ENCODE measurements at places on chromosomes 6 and 20.

DNA sequence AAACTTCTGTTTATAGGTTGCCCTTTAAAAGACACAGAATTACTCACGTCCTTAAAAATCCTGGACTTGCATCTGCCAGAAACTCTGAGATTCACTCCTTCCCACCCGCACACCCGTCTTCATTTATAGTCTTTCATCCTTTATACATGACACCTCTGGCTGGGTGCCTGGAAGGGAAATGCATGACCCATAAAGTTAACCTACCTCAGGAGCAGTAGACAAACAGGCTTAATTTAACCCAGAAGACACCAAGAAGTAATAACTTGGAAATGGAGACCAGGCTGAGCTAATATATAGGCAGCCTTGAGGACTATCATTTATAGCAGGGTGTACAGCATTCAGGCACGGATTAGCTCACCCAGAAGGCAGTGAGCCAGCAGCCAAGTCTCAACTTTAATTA is 429.0 kb upstream of the NRSN1 start:
- H3K36me3 ChIP-seq = no peaks in the 10 kb centered on the region
- no peaks in the 10 kb centered on the region for H3K4me1 ChIP-seq
- H3K27ac ChIP-seq = no peak overlapping the region
- no peak overlapping the region for H3K4me3 ChIP-seq
- no peak for DNase-seq

- H3K4me3 ChIP-seq = no peak overlapping the region
- H3K4me1 ChIP-seq = no peaks in the 10 kb centered on the region
- H3K27ac ChIP-seq = no peak overlapping the region
- no peaks in the 10 kb centered on the region for H3K36me3 ChIP-seq
Measured at GRCh38 chr6:167515873-167516507, 191.1 kb downstream of the TTLL2 start.

DNA sequence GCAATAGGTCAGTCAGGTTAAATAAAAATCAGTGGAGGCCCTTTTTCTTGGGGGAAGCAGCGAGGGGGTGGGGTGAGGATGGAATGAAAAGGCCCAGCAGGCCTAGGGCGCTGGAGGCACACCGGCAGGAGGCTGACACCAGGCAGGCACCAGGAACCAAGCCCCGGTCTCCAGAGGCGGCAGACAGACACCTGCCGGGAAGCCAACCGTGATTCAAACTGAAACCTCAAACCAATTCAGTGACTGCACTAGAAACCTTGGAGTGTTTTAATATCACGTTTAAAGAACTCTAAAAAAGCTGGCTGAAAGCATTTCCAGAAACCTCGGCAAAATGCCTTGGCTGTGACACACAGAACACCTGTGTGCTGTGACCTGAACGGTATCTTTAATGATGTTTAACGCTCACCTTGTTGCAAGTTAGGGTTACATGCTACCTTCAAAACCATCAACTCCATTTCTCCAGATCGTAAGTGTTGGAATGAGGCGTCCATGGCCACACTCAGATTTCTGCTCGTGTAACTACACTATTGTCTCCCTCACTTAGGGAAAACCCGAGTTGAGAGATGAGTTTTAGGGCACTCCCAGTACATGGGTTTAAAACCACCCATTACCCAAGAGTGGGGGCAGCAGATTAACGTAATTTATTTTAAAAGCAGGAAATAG is 27.2 kb downstream of the DIDO1 start:
- DNase-seq = no peak
- H3K27ac ChIP-seq = no peak overlapping the region
- no peaks in the 10 kb centered on the region for H3K27me3 ChIP-seq
- peaks cover 24% of the 10 kb centered on the region for H3K4me1 ChIP-seq
- peaks cover 40% of the 10 kb centered on the region for H3K36me3 ChIP-seq

GRCh38 chr20:17709361-17710293 is 9.9 kb downstream of the BANF2 start:
- no peaks in the 10 kb centered on the region for H3K27me3 ChIP-seq
- H3K27ac ChIP-seq = no peak overlapping the region
- H3K4me3 ChIP-seq = no peak overlapping the region

GRCh38 chr6:33173535-33174180 is 18.6 kb downstream of the COL11A2 start:
- H3K36me3 ChIP-seq = no peaks in the 10 kb centered on the region
- no peak for DNase-seq
- H3K4me1 ChIP-seq = no peaks in the 10 kb centered on the region
- H3K27me3 ChIP-seq = no peaks in the 10 kb centered on the region

- no peak for DNase-seq
- H3K4me1 ChIP-seq = peaks cover 10% of the 10 kb centered on the region
- no peak overlapping the region for H3K27ac ChIP-seq
Measured at GRCh38 chr20:34581341-34582184, 23.0 kb downstream of the MAP1LC3A start.

- no peak for DNase-seq
- H3K27me3 ChIP-seq = no peaks in the 10 kb centered on the region
- no peak overlapping the region for H3K27ac ChIP-seq
- no peak overlapping the region for H3K4me3 ChIP-seq
Measured at GRCh38 chr6:92589996-92590395, 829.4 kb downstream of the EPHA7 start.

DNA sequence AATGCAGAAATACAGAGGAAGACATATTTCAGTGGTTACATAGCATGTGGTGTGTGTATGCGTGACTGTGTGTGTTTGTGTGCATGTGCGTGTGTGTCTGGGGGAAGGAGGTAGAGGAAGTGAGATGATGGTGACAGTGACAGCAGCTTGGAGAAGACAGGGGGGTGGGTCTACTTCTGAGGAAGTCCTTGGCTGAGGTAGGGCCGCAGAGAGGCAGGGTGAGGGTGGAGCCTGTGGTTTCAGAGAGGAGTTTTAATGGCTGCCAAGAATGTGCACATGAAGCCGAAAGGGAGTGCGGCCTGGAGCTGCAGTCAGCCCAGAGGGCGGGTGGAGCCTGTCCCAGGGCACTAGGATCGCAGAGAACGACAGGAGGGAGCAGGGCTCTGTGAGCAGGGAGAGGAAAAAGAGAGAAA is 22.7 kb upstream of the RNF24 start:
- peaks cover 21% of the 10 kb centered on the region for H3K4me1 ChIP-seq
- peak; percentile 51 for DNase-seq
- no peaks in the 10 kb centered on the region for H3K36me3 ChIP-seq
- H3K27ac ChIP-seq = peak overlapping the region; percentile 52
- H3K27me3 ChIP-seq = no peaks in the 10 kb centered on the region
- peak overlapping the region; percentile 57 for H3K4me3 ChIP-seq

DNA sequence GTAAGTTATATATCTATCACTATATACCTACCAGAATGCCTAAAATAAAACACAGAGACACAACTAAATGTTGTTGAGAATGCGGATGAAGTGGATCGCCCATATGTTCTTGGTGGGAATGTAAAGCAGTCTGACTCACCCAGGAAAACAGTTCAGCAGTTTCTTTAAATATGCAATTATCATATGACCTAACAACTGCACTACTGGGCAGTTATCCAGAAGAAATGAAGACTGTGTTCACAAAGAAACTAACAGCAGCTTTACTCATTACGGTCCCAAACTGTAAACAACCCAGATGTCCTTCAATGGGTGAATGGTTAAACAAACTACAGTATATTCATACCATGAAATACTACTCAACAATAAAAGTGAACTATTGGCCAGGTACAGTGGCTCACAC is 14.3 kb upstream of the ZC3H12D start:
- no peaks in the 10 kb centered on the region for H3K36me3 ChIP-seq
- H3K4me1 ChIP-seq = peaks cover 32% of the 10 kb centered on the region
- H3K4me3 ChIP-seq = no peak overlapping the region
- H3K27ac ChIP-seq = no peak overlapping the region
- DNase-seq = no peak

- peaks cover 17% of the 10 kb centered on the region for H3K4me1 ChIP-seq
- H3K27ac ChIP-seq = peak overlapping the region; percentile 72
- H3K27me3 ChIP-seq = no peaks in the 10 kb centered on the region
- H3K36me3 ChIP-seq = no peaks in the 10 kb centered on the region
Measured at GRCh38 chr6:144150710-144151657, 667 bp downstream of the STX11 start.
